ENCODE measurements at places on chromosomes 6 and 20.

- no peaks in the 10 kb centered on the region for H3K27me3 ChIP-seq
- no peak overlapping the region for H3K4me3 ChIP-seq
- DNase-seq, result peak; percentile 16
- no peaks in the 10 kb centered on the region for H3K36me3 ChIP-seq
Observed at GRCh38 chr6:21331235-21331634, 262.3 kb upstream of the SOX4 start.

- no peak for DNase-seq
- H3K27ac ChIP-seq, result no peak overlapping the region
- H3K36me3 ChIP-seq, result no peaks in the 10 kb centered on the region
- H3K4me1 ChIP-seq, result no peaks in the 10 kb centered on the region
Observed at GRCh38 chr6:4969609-4970285, 34.1 kb downstream of the RPP40 start.

GRCh38 chr6:2042956-2043648, 202.3 kb downstream of the GMDS start:
- no peaks in the 10 kb centered on the region for H3K27me3 ChIP-seq
- no peak for DNase-seq
- H3K4me1 ChIP-seq, result peaks cover 2% of the 10 kb centered on the region
- no peak overlapping the region for H3K4me3 ChIP-seq
- H3K27ac ChIP-seq, result no peak overlapping the region

DNA sequence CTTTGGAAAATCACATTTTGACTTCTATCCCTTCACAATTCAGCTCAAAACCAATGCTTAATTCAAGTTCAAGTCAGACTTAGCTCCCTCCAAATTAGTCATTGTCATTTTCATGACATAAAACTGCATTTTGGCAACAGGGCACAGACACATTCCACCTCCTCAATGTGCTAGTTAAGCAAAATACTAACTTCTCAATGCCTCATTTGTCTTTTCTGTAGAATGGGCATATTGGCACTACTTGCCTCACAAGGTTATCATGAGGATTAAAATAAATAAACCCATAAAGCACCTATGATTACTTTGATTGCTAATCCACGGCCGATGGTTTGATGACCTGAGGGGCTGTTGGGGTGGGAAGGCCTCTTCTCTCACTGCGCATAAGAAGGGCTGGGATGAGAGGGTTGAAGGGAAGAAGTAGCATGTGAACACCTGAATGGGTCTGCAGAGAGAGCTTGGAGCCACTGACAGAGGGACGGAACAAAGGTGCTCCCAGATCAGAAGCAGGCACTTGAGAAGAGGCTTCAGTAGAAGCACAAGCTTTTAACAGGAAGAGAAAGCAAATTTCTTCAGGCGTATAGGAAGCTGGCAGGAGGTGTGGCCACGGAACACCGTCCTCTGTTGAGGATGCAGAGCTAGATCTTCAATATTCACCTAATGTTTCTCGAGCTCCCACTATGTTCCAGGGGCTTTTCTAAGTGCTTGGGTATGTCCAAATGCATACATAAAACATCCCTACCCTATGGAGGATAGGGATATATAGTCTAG, 11.7 kb upstream of the TBC1D7 start:
- DNase-seq, result no peak
- H3K4me3 ChIP-seq, result no peak overlapping the region

- peak; percentile 79 for DNase-seq
- H3K4me1 ChIP-seq, result peaks cover 79% of the 10 kb centered on the region
- peak overlapping the region; percentile 73 for H3K27ac ChIP-seq
- H3K36me3 ChIP-seq, result no peaks in the 10 kb centered on the region
- no peak overlapping the region for H3K4me3 ChIP-seq
Observed at GRCh38 chr20:10654630-10655029, 19.2 kb downstream of the JAG1 start.

DNA sequence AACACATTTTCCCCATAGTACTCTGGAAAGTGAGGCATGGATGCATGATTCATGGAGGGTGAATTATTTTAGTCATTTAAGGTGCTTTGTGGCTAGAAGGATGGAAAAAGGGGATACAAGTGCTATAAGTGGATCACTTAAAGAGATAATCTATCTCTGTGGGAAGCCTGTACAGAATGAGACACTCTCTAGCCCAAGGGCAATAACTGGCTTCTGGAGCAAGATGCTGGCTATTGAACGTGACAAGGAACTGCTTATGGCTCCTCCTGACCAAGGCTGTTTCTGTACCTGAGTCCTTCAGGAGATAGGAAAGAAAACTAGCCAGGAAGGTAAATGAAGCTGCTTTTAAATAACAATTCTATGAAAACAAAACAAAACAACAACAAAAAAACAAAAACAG, 590.7 kb downstream of the EYS start:
- no peak overlapping the region for H3K27ac ChIP-seq
- H3K27me3 ChIP-seq, result no peaks in the 10 kb centered on the region
- no peak overlapping the region for H3K4me3 ChIP-seq

GRCh38 chr6:90364286-90364685, 67.6 kb upstream of the BACH2 start:
- no peak for DNase-seq
- H3K4me3 ChIP-seq, result no peak overlapping the region
- no peaks in the 10 kb centered on the region for H3K36me3 ChIP-seq
- H3K27me3 ChIP-seq, result no peaks in the 10 kb centered on the region

- no peaks in the 10 kb centered on the region for H3K4me1 ChIP-seq
- DNase-seq, result no peak
- H3K4me3 ChIP-seq, result no peak overlapping the region
- no peaks in the 10 kb centered on the region for H3K36me3 ChIP-seq
Observed at GRCh38 chr20:5925551-5925950, 24.8 kb downstream of the TRMT6 start.

Measured in body of pancreas (tissue), 4 donors.